ENCODE measurements at places on chromosomes 12 and 14.

- DNase-seq: no peak
Measured at GRCh38 chr12:4064008-4064407, 190.8 kb upstream of the PARP11 start.

DNA sequence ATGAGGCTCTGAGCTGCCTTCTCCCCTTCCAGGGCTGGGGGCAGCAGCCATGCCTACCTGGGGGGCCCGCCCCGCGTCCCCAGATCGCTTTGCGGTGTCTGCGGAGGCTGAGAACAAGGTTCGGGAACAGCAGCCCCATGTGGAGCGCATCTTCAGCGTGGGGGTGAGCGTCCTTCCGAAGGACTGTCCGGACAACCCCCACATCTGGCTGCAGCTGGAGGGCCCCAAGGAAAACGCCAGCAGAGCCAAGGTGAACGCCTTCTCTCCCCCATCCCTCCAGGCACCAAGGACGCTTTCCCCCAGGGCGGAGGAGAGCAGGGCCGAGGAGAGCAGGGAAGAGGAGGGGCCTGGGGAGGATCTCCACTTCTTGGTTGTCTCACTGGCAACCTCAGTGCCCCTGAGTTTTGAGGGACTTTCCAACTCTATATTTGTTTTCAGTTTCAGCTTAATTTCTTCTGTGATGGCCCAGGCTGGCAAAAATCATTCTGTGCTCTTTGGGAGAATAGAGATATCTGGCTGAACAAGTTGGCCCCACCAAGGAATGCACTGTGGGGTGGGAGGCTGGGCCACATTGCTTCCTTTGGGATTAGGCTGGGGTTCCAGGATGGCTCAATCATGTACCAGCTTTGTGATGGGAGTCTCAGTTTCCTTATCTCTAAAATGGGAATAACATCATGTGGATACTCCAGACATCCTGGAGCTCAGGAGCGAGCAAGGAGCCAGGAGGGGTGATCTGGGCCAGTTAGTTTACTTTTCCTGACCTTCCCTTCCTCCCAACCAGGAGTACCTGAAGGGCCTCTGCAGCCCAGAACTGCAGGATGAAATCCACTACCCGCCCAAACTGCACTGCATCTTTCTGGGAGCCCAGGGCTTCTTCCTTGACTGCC, 1.2 kb downstream of the KHNYN start:
- DNase-seq: no peak

- DNase-seq: no peak
Measured at GRCh38 chr12:116365606-116366455, 88.3 kb upstream of the MED13L start.

DNA sequence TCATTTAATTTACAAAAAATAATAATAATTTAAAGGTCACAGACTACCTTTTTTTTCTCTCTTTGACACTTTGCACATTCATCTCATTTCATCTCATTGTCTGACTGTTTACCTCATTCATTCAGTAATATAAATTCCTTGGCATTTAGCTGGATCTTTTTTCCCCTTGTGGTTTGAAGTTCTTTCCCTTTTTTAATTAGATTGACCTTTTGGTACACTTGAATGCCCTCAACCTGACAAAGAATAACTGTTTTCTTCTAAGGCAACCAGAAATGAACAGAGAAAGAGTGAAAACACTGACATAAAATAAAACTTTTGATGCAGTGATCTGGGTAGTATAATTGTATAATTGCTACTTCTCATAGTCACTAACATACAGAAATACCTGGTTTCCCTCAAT, 774.9 kb upstream of the NOVA1 start:
- no peak for DNase-seq

DNA sequence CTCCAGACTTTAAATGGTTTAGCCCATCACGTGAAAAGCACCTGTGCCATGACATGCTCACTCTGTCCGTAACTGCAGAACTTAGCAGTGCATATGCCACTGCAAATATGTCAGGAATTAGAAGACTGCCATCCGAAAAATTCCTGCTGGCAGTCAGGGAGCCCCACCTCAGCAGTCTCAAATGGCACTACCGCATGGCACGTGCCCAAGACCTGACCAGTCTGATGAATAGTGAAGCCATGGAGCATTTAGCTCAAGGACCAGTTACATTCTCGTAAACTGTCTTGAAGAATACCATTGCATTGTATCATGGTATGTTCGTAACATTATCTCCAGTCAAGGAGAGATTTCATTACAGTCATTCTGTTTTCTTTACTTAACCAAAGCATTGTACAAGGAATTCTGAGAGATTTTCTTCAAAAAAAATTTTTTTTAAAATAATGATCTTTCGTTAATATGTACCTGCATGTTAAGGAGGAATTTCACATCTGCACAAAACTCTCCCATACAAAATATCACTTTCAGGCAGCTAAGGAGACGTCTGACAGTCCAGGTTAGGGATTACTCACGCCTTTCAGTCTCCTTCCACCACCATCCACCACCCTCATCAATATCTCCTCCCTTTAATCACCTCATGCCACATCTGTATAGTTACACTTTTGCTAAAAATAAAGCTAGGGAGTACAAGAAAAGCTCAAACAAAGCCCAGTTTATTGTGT, 138.5 kb downstream of the ANO2 start:
- DNase-seq: no peak

GRCh38 chr12:100426145-100426544, 47.5 kb upstream of the NR1H4 start:
- DNase-seq: no peak

GRCh38 chr12:107976331-107976730, 152.8 kb upstream of the WSCD2 start:
- DNase-seq: no peak

- DNase-seq: no peak
Measured at GRCh38 chr14:73789989-73790581, 61.5 kb upstream of the PTGR2 start.

GRCh38 chr12:68521321-68521839, 89.3 kb upstream of the RAP1B start:
- DNase-seq: no peak

GRCh38 chr12:125382926-125383325, 317.7 kb downstream of the AACS start:
- no peak for DNase-seq

- DNase-seq: no peak
Measured at GRCh38 chr12:89194683-89195082, 157.6 kb downstream of the DUSP6 start.
